ENCODE measurements at places on chromosomes 7 and 10.
A peak's percentile ranks its signal among the peaks of the same experiment; 100 is the strongest.

DNA sequence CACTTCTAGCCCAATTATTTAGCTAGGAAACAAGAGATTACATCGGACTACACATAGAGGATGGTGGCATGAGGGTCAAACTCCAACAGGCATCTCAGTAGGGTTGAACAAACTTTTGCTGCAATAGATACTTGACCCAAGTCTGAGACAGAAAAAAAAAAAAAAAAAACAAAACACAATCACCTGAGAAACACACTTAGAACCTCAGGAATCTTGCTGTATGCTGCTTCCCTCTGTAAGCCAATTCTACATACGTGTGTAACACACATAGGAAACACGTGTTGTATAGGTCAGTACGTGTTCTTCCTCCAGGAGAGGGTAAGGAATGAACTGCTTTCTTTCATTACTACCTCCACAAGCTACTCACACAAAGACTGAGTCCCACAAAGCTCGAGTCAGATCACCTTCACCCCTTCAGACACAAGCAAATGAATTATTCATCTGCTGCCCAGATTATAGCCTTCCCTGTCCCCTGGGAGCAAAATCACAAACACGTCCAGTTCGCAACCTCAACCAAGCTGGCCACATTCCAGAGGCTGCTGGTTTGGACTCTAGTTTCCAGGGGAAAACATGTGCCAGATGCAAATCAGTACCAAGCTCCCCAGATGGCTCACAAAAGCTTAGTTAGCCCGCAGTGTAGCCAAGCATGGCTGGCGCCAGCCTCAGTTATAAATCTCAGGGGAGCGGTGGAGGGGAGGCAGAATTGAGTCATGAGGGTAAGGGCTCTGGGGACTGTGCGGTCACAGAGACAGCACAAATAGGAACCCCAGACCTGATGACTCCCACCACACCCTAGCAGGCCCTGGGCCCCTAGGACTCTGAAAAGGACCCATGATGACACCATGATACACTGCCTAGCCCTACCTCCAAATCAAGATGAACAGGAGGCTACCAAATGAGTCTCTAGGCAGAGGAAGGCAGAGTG, 15.1 kb downstream of the PSAP start:
- no peak for DNase-seq

DNA sequence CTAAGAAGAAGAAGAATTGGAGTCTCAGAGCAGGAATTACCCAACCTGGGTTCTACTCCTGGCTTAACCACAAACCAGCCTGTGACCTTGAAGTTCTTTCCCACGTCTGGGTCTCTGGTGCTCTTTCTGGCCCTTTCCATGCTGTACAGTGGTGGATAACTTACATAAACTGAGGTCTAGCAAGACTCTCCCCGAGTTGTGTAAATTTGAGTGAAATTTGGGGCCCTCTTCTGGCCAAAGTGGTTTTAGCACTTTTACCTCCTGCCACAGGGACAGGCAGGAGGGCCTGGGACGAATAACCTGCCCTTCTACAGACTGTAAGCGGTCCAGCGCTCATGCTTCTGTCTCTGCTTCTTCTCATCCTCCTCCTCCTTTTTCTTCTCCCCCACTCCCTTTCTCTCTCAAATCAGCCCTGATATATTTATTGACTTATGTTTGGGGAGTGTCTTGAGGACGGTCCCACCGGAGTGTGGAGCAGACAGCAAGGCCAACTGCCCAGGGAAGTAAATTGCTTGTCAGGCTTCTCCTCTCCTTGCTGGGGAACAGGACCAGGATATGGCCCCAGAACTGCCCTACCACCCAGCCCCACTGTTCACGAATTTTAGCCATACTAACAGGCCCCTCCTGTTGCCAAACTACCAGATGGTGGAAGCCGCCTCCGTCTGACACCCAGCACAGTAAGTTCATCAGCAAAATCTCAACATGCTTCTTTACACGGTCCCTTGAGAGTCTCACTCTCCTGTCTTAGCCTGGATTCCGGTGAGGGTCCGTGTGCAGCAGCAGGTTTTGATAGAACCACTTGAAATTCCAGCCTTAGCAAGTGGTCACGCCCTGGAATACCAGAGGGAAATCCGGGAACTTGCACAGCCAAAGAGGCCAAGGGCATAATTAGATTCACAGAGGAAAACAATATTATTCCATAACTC, 4.0 kb upstream of the SH3PXD2A start:
- DNase-seq: peak; percentile 86

- DNase-seq: no peak
Observed at GRCh38 chr7:130650611-130651120, 17.9 kb downstream of the COPG2 start.

DNA sequence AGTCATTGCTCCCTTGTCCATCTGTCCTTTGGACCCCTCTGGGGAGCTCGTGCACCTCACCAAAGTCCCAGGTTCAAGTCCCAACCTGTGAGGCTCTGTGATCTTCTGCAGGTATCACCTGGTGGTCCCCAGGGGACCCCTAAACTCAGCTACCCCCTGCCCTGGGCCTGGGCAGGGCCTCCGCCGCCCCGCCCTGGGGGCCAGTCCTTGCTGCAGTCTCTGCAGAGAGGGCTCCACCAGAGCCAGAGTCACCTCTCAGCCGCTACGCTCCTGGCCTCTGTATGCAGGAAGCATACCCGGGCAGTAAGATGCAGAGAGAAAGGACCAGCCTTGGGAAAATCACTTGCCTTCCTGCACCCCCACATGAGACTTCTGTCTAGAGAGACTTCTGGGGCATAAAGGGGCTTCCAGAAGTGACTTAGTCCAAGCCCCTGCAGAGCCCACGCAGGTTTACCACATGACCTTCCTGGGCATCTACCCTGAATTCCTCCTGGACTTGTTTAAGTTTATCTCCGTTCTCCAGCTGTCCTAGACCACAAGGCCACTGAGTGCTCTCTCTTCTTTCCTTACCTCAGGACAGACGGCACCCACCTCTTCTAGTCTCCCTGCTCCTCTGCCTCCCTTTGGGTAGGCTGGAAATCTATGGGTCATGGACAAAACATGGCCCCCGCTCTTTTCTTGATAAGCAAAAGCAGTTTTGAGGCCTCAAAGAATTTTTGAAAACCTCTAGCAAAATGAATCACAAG, 21.2 kb downstream of the CALML5 start:
- no peak for DNase-seq

DNA sequence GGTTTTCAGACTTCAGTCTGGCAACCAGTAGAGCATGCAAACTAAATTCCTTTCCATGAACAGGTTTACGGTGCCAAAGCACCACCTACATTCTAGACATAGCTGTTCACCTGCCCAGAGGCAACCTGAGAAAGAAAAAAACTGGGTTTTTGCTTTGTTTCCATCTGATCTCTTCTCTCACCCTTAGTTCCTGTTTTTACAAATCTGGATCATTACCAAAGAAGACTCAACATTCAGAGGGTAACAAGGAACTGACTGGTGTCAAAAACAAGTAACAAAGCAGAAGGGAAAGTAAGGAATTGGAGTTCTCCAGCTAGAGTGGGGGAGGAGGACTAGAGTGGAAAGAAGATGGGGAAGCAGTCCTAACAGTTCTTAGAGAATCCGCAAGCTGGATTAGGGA, 36.4 kb downstream of the CPVL start:
- peak; percentile 8 for DNase-seq

- DNase-seq: no peak
Observed at GRCh38 chr7:115096262-115096661, 174.4 kb downstream of the MDFIC start.

DNA sequence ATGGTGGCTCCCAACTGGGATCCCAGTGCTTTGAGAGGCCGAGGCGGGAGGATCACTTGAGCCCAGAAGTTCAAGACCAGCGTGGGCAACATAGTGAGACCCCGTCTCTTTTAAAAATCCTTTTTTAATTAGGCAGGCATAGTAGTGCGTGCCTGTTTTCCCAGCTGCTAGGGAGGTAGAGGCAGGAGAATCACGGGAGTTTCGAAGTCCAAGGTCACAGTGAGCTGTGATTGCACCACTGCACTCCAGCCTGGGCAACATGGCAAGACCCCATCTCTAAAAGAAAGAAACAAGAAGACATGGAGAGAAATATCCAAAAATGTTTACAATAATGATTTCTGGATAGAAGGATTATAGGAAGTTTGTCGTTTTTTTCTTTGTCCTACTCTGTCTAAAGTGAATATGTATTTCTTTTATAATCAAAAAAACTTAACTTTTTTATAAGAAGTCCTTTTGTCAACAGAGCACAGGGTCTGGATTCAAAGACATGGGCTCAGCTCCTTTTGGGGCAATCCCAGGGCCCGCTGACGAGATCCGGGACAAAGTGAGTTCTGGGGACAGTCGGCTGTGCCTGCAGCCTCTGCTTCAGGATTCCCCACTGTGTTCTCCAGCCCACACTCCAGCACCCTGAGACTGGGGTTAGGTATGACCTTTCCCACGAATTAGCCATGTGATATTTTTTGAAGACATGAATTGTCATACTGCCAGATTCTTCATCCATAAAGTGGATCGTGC, 45.6 kb downstream of the PDGFA start:
- no peak for DNase-seq

- no peak for DNase-seq
Observed at GRCh38 chr7:7524121-7524520, 11.6 kb downstream of the COL28A1 start.

Data from Kasumi-1 (cell line).